NCI-H748 treated with DMSO at 0.1 percent for 48 hours (cell line): ENCODE measurements at places on chromosomes 5 and 9.

- no peak for DNase-seq
Observed at GRCh38 chr9:121640076-121640475, 11.4 kb upstream of the DAB2IP start.

DNA sequence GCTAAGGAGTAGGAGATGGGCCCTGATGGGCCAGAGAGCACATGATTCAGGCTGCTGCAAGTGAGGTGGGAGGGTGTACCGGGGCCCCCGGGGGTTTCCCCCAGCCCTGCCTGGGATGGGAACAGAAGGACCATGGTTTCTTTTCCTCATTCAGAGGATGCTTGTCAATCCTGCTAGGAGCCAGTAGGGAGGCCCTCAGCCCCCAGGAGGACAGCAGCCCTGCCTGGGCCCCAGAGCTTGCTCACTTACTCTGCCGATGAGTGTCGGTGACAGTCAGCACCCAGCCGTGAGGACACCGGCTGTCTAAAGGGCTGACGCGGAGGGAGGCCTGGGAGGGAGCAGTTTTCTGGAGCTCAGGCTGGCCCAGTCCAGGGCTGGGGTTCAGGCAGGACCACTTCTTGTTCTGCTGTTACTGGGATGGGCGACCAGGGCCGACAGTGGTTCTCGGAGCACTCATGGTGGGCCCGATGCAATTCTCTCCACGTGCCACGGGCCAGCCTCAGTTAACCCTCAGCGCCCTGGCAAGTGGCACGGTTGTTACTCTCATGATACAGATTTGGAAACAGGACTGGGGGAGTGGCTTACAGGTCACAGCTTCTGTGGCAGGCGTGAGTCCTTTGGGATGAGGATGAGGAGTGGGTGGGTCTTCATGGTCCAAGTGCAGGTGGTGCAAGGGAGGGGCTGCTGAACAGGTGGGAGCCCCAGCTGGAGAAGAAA lies 1.8 kb downstream of the ARRDC1 start:
- DNase-seq: no peak

GRCh38 chr9:121160025-121160424 lies 41.6 kb downstream of the RAB14 start:
- no peak for DNase-seq

- DNase-seq: no peak
Observed at GRCh38 chr9:123658792-123659191, 271.1 kb downstream of the DENND1A start.

DNA sequence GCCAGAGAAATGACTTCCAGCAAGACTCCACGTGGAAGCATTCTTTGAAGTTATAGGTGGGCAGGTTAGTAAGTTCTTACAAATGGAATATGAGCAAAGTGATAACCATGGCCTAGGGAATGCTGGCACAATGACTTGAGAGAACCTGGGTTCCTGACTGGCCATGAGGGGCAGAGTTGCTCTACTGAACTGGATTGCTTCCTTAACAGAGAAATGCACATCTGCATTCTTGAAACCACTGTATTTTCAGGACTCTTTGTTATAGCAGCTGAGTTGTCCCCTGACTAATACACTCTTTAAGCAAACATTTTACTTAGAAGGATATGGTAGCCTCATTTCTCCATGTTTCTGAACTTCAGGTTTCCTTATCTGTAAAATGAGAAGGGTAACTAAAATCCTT lies 108.3 kb upstream of the GNA14 start:
- DNase-seq: no peak

DNA sequence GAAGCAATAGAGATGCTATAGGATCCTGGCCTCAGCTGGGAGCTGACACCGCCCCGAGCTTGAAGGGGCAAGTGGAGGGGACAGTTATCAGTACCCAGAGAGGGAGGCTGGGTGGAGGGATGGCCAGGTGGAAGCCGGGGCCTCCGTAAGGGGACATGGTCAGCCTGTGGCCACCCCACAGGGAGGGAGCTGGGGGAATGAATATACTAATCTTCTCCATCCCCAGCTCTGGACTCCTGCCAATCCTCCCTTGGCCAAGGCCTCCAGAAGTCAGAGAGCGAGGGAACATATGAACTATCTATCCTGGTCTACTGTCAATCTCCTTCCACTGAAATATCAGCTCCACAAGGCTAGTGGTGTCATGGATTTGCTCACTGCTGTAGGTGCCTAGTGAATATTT lies 109.3 kb downstream of the BOD1 start:
- no peak for DNase-seq

DNA sequence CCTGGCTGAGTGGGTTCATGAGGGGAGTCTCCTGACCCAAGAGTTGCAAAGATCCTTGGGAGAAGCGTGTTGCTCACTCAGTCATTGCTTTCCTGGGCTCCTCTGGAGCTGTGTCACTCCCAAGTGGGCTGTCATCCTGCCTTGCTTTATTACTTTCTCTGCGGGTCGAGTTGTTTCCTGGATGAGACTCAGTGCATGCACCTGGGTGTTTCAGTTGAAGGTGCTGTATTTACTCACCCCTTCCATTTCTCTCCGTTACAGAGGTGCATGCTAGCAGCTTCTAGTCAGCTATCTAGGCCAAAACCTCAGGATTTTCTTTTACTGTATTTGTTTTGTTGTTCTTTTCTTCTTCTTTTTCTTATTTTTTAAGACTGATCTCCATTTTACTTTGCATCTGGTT lies 785.5 kb upstream of the EDIL3 start:
- DNase-seq: no peak

DNA sequence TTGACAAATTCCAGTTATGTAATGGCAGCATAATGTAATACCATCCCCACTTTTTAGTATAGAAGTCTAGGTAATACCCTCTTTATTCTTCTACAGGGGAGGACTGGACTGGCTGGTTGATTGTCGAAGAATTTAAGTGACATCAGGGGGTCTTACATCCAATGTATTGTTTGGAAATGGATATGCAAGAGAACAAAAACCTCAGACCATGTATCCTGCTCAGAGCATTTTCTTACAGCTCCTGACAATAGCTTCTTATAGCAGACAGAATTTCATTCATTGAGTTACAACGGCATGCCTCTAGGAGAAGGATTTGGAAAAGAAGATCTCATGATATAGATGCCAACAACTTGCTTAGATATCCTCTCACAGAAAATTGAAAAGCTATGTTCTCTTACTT lies 2032.3 kb downstream of the EFNA5 start:
- no peak for DNase-seq

- no peak for DNase-seq
Observed at GRCh38 chr9:109880276-109881169, 100.5 kb downstream of the PALM2AKAP2 start.

GRCh38 chr9:121944711-121945191 lies 148.4 kb downstream of the TTLL11 start:
- DNase-seq: no peak

DNA sequence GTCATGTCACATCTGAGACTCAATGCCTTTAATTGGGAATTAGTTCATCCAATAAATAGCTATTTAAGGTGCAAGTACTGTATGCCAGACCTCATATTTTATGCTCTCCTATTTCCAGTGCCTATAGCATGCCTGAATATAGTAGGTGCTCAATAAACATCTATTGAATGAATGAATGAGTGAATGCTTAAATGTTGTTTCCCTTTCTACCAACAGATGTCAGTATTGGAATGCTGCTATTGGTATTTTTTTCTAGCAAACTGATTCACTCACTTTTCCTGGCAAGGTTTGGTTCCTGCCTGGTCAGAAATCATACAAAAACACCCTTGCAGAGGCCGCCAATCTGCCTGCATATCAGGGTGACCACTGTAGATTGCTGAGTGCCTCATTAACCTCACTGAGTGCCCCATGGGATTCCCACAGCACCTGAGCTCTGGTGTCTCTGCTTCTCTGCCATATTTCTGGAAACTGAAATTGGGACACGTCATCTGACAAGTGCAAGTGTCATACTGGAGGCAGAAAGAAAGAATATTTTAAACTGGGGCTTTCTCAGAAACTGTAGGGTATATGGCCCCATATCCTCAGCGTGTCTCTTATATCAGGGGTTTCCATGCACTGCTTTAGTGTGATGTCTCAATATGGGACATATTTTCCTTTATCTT lies 359.7 kb downstream of the TRIM32 start:
- no peak for DNase-seq
